CD4-positive, alpha-beta T cell treated with Interleukin-15 for 1 hour (primary cell): ENCODE measurements at places on chromosomes 7 and 10.

DNA sequence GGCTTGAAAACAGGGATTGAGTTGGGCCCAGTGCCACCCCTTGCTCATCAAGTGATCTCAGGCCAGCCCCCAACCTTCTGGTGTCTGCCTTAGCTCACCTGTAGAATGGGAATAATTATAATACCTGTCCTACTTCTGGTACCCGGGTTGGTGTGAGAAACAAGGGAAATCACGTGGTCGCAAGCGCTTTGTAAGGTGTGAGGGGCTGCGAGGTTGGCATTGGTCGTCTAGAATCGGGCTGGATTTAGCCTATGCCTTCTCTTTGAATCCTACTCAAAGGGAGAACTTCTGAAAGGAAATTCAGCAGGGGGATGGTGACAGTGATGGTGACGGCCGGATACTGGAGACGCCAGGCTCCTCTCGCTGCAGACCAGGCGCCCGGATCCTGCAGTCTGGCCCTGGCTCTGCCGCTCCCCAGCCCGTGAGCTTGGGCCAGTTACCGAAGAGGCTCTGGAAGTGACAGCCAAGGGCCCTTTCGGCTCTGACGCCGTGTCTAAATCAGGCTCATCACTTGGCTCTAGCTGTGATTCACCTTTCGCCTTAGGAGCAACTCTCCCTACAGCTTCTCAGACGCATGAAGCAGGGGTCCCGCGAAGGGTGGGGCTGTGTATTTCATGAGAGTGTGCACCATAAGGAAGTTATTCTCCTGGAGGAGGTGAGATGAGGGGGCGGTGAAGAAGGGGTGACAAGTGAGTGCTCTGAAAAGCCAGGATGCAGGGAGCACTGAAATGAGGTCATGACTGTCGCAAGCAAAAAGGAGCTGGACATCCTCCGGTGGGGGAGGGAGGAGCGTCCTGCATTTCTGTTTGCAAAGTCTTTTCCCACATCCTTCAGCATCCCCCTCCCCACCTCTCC, 4.0 kb upstream of the CREB5 start:
- DNase-seq, result peak; percentile 18

DNA sequence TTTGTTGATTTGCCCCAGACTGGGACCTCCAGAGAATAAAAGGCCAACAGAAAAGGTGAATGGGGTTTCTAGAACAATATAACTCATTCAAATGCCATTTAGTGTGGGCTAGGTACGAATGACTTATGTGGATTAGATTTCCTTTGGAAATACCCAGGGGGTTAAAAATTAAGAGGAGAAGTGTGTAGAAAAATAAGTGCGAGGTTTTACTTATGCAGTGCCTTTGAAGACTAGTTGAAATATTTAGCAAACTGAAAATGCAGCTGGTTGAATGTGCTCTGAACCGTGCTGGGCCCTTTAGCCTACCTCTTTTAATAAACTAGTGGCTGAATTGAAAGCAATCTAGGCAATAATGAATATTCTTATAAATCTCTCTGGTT, 180.6 kb downstream of the LRMDA start:
- no peak for DNase-seq

DNA sequence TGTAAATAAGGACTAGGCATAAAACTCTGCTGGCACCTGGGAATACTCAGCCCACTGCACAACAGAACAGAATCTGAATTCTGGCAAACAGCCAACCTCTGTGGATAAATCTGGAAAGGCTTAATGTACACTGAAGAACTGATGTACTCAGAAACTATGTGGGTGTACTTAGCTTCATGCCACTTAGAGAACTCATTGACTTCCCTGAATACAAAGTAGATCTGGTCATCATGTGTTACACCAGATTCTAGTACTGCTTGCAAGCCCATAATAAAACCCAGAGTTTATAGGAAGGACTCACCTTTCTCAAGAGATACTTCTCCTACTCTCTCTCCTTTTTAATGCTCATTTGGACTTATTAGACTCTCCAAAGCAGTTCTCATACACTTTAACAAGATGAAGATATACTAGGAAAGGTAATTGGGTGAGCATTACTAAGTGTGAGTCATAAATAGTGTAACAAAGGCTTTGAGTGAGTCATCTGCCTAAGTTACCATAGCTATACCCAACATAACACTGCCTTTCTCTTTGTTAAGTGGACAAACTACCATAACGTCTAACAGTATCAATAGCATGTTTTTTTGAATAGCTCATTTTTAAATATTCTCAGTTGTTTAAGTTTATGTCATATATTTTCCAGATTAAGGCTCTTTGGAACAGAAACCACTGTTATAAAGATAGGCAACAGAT, 309.1 kb downstream of the MDFIC start:
- DNase-seq, result no peak

GRCh38 chr10:76127984-76128589, 696.7 kb downstream of the LRMDA start:
- no peak for DNase-seq

DNA sequence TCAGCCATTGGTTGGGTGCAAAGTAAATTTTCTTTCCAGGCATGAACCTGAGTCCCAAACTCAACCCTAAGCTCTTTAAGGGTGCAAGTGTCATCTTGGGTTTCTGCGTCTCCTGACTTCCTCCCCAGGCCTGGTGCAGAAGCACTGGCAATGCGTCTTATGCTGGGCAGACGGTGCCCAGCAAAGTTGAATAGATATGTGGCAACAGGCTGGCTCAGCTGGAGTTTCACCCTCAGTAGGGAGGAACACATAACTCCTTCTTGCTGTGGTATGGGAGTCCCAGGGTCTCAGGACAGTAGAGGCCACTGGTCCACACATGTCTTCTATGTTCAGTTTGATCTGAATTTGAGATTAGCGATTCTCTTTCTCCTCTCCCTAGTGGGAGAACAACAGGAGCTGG, 181.3 kb downstream of the RPS24 start:
- no peak for DNase-seq

DNA sequence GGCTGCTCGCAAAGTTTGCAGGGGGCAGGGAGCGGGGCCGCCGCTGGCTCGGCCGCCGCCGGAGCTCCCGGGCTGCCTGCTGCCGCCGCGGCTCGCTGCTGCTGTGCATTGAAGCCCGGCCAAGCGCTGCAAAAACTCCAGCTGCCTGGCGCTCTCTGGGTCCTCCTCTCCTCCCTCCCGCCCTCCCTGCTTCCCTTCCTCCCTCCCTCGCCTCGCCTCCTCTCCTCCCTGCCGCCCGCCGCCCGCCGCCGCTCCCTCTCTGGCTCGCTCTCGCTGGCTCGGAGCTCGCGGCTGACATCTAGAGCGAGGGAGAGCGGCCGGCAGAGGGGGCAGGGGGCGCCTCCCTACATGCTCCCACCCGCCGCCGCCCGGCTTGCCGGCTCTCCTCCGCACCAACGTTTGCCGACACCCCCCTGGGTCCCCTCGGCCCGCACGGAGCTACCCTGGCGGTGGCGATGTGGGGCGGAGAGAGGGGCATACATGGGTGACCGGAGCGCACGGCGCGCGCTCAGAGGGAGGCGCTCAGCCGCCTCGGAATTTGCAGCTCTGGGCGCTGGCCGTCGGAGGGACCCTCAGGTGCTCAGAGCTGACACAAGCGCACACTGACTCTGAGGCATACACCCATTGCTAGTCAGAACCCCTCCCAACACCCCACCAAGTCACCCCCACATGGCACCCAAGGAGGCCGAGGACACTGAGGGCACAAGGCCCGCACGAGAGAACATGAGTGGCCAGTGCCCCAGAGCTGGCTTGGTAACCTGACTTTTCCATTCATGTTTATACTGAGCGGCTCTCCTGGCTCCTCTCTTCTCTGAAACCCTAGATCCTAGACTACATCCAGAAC, 1.2 kb upstream of the PLXNA4 start:
- DNase-seq, result no peak

DNA sequence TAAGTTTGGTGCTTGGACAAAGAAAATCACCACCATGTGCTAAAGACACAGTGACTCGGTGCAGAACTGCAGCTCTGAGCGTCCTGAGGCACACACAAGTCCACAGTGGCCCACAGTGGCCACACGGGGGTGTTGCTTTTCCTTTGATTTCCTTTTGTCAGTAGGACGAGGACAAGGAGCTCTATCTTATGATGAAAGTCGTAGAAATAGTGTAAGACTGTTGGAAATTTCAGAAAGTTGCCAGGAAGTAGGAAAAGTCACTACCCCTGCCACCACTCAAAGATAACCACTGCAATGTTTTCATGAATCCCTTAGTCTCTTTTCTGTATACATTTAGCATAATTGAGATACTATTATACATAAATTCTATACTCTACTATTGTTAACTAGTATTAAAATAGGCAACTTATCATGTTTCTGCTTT, 146.0 kb downstream of the TNS3 start:
- no peak for DNase-seq

- DNase-seq, result no peak
Observed at GRCh38 chr7:30304177-30304884, 19.9 kb downstream of the ZNRF2 start.

- DNase-seq, result peak; percentile 46
Observed at GRCh38 chr10:132397671-132398565, 918 bp downstream of the PWWP2B start.

GRCh38 chr10:12588091-12588860, 238.9 kb downstream of the CAMK1D start:
- no peak for DNase-seq

DNA sequence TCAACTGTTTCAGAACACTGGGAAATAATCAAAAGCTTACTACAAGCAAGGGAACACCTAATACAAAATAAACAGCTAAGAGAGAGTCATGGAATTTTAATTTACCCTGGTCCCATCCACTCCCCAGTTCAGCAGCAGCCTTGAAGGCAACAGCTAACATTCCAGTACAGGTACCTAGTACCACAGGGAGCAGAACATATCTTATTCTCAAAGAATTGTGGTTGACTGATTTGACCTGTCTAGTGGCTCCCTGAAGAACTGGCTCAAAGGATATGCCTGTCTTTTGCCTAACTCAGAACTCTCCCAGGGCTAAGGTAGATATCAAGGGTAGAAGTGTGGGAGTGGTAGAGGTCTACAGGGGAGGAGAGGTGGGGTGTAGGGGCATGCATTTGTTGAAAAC, 32.3 kb downstream of the SMURF1 start:
- no peak for DNase-seq

GRCh38 chr10:98125940-98126631, 8.4 kb upstream of the R3HCC1L start:
- no peak for DNase-seq

GRCh38 chr7:69465262-69465661, 133.0 kb upstream of the AUTS2 start:
- DNase-seq, result no peak

DNA sequence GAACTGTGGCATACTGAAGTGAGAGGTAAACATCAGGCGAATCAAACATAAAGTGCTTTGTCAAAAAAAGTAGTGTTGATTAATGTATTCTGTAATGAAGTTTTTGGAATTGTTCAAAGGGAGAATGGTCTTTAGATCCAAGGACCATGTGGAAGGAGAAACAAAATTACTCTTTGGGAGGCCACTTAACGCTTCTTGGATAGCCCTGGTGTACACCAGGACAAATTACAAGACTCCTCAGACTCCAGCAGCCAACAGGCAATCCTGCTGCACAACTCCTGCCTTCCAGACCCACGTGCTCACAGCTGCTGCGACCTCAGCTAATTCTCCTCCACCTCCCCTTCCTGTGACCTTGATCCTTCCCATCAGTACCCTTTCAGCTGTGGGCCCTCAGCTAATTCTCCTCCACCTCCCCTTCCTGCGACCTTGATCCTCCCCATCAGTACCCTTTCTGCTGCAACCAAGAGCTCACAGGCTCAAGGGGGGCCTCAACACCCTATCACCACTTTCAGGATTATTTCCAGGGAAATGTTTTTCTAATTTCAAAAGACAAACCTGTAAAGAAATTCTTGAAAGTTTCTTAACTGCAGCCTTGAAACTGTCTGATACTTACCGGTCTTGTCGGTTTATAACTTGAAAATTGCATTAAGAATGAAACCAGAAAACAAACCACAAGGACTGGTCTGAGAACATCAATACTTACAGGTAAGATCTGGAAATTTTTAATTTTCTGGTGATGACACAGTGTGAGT, 29.7 kb upstream of the DDC start:
- DNase-seq, result no peak

- DNase-seq, result no peak
Observed at GRCh38 chr10:122531939-122532338, 28.6 kb upstream of the DMBT1 start.

DNA sequence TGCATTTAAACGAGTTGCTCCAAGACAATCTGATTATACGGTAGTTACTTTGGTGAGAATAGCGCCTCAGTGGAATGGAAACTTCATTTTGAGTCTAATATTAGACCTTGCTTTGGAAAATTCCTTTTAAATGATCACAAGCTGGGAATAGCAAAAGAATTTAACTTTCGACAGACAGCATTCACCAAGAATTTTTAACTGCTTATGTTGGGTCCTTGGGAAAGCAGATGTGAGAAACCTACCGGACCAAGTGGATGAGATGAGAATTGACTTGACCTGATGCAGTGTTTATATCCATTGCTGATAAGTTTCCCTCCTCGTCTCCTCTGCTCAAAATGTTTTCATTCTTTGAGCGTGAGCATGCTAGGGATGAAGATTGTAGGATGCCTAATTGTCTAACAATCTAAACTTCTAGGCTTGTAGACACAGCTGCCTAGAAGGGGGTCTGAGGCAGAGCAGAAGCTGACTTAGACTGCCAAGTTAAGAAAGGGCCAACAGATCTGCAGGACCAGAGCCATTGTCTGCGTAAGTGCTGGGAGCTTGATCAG, 126.9 kb downstream of the CNNM2 start:
- DNase-seq, result no peak

DNA sequence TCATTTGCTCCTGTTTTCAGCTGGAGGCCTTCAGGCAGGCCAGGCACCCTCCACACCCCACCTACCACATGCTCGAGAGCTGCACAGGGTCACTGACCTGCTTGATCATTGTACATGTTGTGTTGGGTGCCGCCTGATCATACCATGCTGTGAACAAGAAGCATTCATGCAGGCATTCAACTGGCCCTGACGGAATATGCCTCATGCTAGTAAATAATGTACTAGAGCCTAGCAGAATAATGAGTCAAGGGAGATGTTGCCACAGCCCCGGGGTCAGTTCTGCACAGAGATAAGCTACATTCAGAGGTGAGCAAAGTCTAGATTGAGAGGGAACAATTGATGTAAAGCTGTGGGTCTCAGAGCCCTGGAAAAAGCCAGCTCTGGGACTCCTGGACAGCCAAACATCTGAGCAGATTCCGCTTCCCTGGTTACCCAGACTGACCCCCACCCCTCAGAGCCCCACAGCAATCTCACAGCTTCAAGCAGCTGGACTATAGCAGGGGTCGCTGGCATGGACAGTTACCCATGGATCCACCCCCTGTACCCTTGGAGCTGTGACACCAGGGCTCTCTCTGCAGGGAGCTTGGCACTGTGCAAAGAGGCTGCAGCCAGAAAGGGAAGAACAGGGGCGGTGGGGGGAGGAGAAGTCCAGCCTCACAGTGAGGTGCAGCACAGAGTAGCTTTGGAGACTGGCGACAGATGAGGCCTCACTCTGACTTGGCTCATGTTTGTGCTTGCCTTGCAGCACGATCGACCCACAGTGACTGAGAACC, 86.6 kb downstream of the FRMPD2 start:
- DNase-seq, result no peak
